ENCODE measurements at places on chromosomes 11 and 22.

DNA sequence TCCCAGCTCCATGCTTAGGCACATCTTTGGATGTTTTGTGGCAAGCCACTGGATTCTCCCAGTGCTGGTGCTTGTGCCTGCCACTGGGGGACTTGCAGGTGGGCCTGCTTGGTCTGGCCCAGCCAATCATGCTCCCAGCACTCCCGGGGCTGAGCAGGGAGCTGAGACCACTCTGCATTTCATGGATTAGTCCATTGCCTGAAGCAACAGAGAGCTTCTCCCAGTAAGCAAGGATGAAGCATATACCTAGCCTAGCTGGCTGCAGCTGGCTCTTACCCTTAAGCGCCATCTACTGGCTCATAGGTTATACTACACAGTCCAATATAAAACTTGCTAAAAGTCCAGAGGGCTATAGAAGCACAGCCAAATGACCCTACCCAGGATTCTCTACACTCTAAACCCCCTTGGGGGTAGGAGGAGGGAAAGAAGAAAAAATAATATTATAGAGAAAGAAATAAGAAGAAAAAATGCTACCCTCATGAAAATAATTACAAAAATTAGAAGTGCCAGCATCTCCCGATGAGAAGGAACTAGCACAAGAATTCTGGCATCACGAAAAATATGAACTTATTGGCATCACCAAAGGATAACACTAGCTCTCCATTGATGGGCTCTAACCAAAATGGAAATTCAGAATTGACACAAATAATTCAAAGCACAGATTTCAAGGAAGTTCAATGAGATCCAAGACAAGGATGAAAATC, 275.3 kb downstream of the C11orf87 start:
- peak; percentile 15 for DNase-seq

GRCh38 chr11:94794287-94795168, 26.4 kb downstream of the AMOTL1 start:
- DNase-seq = peak; percentile 89

GRCh38 chr11:70433966-70434812, 35.9 kb downstream of the CTTN start:
- no peak for DNase-seq

DNA sequence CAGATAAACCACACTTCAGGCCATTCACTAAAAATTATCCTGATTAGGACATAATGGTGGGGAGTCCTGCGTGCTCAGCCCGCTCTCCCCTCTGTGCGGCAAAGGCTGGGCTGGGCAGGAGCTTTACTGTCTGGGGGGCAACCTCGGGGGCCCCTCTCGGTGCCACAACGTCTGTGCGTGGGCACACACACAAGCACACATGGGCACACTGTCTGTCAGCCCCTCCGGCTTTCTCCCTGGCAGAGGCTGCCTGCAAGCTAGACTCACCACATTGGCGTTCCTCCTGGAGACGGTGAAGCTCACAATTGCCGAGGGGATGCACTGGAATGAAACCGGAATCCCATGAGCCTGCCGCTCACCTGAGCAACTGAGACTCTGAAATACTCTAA, 5.2 kb downstream of the MLC1 start:
- DNase-seq = no peak

- DNase-seq = no peak
Measured at GRCh38 chr22:21726650-21727049, 8.9 kb downstream of the YPEL1 start.

DNA sequence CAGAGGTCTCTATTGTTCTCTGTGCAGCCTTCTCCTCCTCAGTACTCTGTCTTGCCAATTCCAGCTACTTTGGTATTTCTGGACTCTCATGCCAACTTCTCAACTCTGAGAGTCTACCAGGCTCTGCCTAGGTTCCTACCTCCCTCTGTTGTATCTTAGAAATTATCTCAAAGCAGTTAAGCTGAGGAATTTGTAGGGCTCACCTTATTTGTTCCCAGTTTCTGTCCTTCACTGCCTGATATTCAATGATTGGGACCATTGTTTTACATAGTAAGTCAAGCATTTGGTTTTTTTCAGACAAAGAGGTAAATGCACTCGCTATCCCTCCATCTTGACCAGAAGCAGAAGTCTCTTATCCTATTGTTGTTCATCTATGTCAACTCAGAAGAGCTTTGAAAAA, 205.0 kb upstream of the PGR start:
- DNase-seq = no peak

DNA sequence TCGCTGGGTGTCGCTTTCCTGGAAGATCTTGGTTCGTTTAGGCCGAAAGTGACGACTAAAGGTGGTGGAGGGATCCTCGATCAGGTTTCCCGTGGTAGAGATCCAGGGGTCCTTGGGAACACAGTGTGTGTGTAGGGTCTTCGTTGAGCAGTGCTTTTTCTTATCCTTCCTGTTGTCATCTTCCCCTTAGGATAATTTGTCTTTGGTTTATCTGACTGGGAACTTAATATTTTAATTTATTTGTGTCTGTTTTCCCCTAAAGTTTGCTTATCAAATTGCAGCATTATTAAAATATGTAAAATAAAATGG, 403 bp downstream of the RBM7 start:
- DNase-seq = no peak

DNA sequence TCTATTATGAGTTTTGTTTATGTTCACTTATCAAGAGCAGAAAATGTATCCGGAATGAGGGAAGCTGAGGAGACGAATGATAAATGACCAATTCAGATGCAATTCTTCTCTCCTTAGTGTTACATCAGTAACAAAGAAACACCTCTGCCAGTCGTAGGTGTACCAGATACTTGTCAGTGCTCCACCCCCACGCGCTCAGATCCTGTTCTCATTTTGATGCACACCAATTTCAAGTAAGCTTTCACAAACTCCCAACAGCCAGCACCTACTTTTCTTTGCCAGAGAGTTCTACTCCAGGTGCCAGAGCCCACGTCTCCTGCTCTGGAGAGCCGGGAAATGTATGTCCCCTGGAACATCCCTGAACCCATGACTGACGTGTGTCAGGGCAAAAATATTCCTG, 43.7 kb downstream of the OR8B12 start:
- no peak for DNase-seq

DNA sequence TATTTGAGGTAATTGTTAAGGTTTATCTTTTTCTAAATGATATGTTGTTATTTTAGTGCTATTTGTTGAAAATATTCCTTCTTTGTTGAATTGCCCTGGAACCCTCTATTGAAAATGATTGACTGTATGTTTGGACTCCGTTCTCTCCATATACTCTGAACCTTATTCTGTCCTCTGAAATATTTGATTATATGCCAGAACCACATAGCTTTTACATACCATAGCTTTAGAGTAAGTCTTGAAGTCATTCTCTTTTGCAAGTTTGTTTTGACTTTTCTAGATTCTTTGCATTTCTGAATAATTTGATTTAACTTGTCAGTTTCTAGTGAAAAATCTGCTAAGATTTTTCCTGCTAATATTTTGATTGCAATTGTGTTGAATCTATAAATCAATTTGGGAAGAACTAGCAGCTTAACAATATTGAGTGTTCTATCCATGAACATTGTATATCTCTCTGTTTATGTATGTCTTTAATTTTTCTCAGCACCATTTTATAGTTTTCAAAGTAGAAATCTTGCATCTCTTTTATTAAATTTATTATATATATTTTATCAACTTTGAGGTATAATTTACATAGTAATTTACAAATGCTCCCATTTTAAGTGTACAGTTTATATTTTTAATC, 51.7 kb upstream of the PITPNB start:
- no peak for DNase-seq

GRCh38 chr22:44373234-44373633, 60.5 kb upstream of the SHISAL1 start:
- no peak for DNase-seq

- DNase-seq = no peak
Measured at GRCh38 chr11:9758637-9759518, 95.0 kb downstream of the SWAP70 start.

DNA sequence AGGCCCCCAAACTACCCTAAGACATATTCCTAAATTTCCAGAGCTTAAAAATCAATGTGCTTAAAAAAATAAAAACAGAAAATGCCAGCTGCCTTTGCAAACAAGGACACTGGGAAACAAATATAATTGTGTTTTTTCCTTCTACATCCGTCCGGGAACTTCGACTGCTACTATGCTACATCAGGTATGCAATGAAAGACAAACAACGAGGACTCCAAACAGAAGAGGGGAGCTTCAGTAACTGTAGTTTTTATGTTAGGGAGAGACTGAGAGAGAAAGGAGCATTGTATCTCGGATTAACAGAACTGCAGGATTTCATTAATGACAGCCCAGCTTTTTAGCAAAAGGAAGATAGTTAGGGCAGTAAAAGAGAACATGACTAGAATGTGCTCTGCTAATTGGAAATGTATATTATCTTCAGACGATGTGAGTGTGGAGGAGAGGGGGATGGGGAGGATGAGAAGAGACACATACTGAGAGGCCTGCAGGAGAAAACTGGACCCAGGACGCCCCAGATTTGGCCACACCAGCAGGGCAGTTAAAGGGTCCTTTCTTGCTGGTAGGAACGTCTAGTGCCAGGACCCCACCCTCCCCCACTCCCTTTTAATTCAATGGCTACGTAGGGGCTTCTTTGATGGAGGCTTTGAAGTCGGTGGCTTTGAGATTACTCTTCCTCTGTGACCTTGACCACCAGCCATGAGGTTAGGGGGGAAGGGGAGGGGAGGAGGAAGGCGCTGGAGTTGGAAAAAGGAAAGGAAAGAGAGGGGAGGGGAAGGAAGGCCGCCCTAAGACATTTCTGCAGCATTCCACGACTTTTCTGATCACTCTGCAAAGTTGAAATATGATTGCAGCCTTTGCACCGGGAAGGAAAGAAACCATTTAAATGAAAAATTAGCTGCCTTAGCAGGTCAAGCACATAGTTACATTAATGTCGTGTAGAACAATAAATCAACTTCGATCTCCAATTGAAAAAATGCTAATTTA, 187.1 kb downstream of the BLID start:
- no peak for DNase-seq

GRCh38 chr22:25750569-25751173, 8.7 kb downstream of the MYO18B start:
- no peak for DNase-seq

- no peak for DNase-seq
Measured at GRCh38 chr22:21652547-21653545, 10.7 kb downstream of the SDF2L1 start.

GRCh38 chr11:14585438-14585837, 58.2 kb upstream of the PDE3B start:
- no peak for DNase-seq

DNA sequence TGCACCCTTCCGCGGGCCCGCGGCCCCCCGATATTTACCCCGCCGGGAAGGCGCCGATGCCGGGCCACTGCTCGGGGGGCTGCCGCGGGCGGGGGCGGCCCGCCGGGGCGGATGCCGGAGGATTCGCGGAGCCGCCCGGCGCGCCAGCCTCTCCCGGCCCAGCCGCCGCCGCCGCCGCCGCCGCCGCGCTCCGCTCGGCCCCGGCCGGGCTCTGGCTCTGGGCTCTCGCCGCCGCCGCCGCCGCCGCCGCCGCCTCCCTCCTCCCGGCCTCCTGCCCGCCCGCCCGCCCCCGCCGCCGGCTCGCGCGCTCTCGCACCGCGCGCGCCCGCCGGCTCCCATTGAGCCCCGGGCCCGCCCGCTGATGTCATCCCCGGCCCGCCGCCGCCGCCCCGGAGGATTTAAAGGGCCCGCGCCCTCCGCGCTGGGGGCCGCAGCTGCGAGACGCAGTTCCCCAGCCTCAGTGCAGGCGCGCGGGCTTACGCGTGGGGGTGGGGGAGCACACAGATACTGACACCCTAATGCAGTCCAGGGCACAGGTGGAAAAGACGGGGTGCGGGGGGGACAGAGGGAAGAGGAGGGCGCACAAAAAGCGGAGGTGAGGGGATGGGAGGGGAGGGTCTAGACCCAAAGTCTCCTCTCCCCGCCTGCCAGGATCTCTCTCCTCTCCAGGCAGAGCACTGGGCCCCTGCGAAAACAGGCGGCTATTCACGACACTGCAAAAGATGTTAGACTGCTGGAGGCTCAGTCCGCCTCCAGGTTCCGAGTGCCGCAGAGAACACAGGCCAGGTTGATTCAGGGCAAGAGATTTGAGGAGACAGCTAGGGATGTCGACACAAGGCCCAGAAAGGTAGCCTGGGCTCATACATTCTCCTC, at the start of gene CSNK1E:
Gene CSNK1E (minus strand): TSS at position 312 of the 873 bp plus-strand sequence. CDS start 3,276 bp downstream, outside the sequence.
- no peak for DNase-seq

GRCh38 chr11:100593291-100593690, 93.8 kb upstream of the ARHGAP42 start:
- peak; percentile 80 for DNase-seq

DNA sequence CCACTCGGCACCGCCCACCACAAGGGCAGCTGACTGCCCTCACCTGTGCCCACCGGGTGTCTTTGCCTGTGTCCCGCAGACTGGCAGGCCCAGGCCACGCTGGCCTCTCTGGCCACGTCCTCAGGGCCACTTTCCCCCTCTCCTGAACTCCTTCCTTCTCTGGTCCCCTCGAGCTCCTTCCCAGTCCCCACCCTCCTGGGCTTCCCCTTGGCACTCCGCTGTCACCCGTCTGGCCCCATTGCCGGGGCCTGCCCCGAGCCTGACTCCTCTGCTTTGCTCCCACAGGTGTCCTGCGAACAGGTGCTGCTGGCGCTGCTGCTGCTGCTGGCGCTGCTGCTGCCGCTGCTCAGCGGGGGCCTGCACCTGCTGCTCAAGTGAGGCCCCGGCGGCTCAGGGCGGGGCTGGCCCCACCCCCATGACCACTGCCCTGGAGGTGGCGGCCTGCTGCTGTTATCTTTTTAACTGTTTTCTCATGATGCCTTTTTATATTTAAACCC, 14.2 kb downstream of the MCAT start:
- no peak for DNase-seq

DNA sequence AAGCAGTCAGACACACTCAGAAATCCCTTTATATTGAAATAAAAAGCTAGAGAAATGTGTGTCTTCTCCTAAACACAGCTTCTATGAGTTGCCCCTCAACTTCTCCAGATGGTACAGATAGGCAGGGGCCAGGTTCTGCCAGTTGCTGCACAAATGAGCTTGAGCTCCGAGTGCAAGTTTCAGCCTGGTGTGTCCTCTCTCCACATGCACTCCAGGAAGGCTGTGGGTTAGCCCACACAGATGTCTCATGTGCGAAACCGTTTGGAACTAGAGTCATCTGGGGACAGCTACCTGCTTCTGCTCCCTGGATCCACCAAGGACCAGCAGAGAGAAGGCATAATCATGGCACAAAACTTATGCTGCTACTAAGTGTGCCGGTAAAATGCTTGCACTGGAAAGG, 812.6 kb downstream of the OPCML start:
- DNase-seq = no peak

DNA sequence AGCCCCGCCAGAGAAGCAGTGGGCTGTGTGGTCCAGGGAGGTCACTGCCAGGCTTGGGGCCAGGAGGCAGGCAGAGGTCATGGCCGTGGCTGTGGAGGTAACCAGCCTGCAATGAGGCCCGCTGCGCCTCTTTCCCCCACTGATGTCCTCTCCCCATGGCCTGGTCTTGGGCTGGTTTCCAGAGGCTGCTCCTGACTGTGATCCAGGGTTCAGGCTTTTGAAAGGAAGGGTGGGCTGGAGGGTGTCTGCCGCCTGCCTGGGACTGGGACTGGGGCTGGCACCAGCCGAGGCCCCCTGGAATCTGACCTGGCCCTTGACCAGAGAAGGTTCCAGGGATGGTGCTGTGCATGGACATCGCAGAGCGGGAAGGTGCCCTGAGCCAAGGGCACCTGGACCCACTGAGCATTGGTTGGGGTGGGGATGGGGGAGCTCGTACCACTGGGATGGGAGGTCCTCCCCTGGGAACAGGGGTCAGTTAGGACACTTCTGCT, 59.6 kb upstream of the THY1 start:
- DNase-seq = no peak

GRCh38 chr11:8224161-8224591, 39.5 kb downstream of the LMO1 start:
- no peak for DNase-seq
